Neuronal stem cell (in vitro differentiated cells): ENCODE measurements at places on chromosomes 16 and 17.

GRCh38 chr16:13315642-13316427 lies 414.4 kb downstream of the SHISA9 start:
- H3K36me3 ChIP-seq: no peaks in the 10 kb centered on the region
- no peak overlapping the region for H3K27ac ChIP-seq
- H3K27me3 ChIP-seq: no peaks in the 10 kb centered on the region

DNA sequence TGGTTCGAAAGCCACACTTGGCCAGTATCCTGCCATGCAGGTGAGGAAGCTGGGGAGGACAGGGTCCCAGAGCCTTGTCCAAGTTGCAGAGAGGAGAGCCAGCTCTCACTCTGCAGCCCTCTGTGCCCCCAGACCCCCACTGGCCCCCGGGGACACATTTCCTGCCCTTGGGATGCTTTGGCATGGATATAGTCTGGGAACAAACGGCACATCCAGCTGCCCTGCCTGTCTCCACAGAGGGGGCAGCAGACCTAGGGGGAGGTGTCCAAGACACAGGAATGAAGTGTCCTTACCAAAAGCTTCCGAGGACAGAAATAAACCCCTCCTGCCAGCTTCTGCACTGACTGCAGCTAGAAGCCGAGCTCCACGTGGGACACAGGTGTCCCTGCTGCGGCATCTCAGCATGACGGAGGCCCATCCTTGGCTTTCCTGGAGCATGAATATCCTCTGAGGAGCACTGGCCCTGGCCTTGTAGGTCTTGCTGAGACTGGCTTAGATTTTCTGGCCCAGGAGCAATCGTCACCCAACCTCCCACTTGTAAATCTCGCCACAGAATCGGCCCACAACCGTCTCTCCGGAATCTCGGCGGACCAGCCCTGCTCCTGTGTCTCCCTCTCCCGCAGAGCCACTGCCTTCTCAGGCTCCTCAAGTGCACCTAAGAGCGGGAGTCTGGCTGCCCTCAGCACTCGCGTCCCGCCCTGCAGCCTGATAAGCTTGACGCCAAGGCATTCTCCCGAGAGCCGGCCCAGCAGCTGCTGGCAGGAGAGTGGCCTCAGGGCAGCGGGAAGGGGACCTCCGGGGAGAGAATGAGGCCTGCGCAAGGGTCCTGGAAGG lies 1.1 kb upstream of the CAPN15 start:
- H3K4me1 ChIP-seq: peaks cover 20% of the 10 kb centered on the region
- no peaks in the 10 kb centered on the region for H3K27me3 ChIP-seq
- H3K27ac ChIP-seq: no peak overlapping the region
- DNase-seq: no peak
- H3K36me3 ChIP-seq: peaks cover 42% of the 10 kb centered on the region

- H3K27me3 ChIP-seq: no peaks in the 10 kb centered on the region
- H3K4me3 ChIP-seq: no peak overlapping the region
- no peak overlapping the region for H3K27ac ChIP-seq
- no peak for DNase-seq
- no peaks in the 10 kb centered on the region for H3K4me1 ChIP-seq
These were observed 85.7 kb downstream of the PLCG2 start for GRCh38 chr16:81864646-81865382.

DNA sequence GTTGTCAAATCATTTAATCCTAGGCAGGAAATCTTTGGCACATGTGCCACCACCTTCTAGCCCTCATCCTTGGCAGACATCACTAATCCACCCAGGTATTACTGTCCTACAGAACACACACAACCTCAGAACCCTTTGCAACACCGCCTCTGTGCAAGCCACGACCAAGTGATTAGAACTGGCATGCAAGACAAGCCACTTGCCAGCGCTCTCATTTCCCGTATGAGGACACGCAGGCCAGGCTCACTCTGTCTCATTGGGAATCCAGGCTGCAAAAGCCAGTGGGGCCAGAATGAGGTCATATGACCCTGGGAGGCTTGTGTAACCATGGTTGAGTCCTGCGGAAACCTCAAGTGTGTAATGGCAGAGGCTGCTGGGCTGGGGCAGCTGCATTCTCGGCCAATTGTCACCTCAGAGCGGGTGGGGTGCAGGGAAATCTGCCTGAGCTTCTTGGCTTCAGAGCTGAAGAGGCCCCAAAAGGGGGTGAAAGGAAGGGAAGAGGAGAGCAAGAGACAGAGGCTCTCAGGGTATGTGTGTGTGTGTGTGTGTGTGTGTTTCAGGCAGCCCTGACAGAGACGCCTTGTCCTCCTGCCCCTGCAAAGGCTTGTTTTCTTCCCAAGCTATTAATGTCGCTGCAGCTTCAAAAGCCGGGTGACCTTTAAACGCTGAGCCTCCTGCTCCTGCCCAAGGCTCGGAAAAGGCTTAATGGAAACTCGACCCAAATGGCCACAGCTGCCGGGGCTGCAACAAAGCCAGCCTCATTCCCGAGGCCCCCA lies 43.2 kb upstream of the MRPS23 start:
- H3K4me3 ChIP-seq: no peak overlapping the region
- H3K27ac ChIP-seq: peak overlapping the region; percentile 95
- no peaks in the 10 kb centered on the region for H3K27me3 ChIP-seq
- H3K4me1 ChIP-seq: peaks cover 23% of the 10 kb centered on the region
- H3K36me3 ChIP-seq: peaks cover 10% of the 10 kb centered on the region

DNA sequence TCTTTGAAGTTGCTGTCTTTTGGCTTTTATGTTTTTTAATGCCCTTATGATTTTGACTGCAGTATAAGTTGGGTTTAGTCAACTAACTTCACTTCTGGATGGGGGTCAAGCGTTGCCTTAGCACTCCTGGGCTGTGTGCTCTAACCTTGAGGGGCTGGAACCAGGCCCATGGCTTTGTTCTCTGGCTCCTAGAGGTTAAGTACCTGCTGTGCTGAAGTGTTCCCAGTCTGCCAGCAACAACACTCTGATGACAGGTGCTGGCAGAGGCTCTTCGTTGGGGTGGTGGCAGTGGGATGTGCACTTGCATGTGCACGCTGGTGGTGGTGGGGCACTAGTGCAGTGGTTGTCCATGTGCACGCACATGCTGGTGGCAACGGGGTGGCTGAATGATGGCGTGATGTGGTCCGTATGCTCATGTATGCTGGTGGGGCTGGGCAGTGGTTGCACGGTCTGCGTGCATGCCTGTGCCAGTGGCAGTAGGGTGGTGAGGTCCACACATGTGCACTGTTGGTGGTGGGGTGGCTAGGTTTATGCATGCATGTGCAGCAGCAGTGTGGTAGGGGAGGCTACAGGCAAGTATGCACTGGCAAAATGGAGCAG lies 447.8 kb upstream of the GOT2 start:
- H3K36me3 ChIP-seq: no peaks in the 10 kb centered on the region
- no peak for DNase-seq
- H3K27ac ChIP-seq: no peak overlapping the region
- no peaks in the 10 kb centered on the region for H3K4me1 ChIP-seq

- H3K27me3 ChIP-seq: no peaks in the 10 kb centered on the region
- H3K4me3 ChIP-seq: no peak overlapping the region
- peaks cover 37% of the 10 kb centered on the region for H3K36me3 ChIP-seq
- H3K27ac ChIP-seq: no peak overlapping the region
- H3K4me1 ChIP-seq: no peaks in the 10 kb centered on the region
These were observed 199.8 kb downstream of the CYB561 start for GRCh38 chr17:63246344-63246743.

GRCh38 chr17:53227514-53227913 lies 595.2 kb upstream of the KIF2B start:
- no peak overlapping the region for H3K4me3 ChIP-seq
- H3K27me3 ChIP-seq: no peaks in the 10 kb centered on the region
- H3K27ac ChIP-seq: no peak overlapping the region
- no peaks in the 10 kb centered on the region for H3K4me1 ChIP-seq
- no peaks in the 10 kb centered on the region for H3K36me3 ChIP-seq

GRCh38 chr16:57165938-57166337 lies 19.9 kb downstream of the PSME3IP1 start:
- peaks cover 86% of the 10 kb centered on the region for H3K36me3 ChIP-seq
- H3K27me3 ChIP-seq: no peaks in the 10 kb centered on the region
- H3K4me1 ChIP-seq: peaks cover 16% of the 10 kb centered on the region
- no peak overlapping the region for H3K4me3 ChIP-seq
